ENCODE measurements at places on chromosomes 2 and 18. TPM values are rescaled to one million over a fixed set of nuclear protein-coding genes. Genes with fewer than 3 reads are reported as not detected.

FSHR gene
- total RNA-seq: not detected

DNA sequence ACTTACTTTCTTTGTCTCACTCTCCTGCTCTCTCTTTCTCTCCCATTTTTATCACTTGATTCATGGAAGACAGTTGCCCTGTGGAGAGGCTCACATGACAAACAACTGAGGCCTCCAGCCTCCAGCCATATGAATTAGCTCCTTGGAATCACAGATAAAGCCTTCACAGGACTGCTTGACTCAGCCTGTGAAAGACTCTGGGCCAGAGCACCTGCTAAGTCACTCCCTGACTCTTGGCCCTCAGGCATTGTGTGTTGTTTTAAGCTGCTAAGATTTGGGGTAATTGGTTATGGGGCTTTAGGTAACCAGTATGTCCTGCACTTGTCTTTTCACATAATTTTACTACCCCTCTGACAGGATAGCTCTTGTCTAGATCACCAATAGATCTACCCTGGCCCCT lies 334.9 kb downstream of the SOX11 start:
- DNase-seq: no peak

DNA sequence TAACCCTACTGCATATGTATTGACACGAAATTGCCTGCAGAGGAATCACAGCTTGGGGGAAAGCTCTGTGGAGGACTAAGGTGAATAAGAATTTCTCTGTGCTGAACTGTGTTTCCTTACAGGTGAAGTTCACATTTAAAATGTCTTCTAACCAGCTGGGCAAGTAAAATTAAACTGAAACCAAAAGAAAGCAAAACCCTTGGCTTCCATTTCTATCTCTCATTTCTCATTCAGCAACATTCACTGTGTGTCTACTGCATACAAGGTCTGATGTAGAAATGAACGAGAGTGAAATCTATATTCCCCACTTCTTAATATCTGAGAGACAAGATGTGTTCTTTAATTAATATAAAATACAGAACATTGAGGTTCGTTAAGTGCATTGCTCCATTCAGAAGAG lies 397.3 kb downstream of the SOX11 start:
- DNase-seq: no peak

DNA sequence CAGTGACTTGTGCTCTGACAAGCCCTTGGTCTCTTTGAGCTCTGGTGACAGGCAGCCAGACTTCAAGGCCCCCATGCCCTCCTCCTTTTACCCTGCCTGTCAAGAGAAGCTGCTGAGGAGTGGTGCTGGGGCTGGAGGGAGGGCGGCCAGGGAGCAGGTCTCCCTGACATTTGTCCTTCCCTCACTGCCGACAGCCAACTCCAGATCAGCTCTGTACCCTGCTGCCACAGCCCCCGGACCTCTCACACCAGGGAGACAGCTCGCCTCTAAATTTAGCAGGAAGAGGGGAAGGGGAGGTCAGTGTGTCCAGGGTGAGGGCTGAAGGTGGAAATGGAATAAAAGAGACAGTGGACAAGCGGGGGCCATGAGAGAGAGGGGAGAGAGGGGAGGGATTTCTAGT lies 155.8 kb downstream of the TDRD15 start:
- DNase-seq: no peak

- DNase-seq: no peak
These were observed 53.6 kb downstream of the TANC1 start for GRCh38 chr2:159022019-159022418.

DNA sequence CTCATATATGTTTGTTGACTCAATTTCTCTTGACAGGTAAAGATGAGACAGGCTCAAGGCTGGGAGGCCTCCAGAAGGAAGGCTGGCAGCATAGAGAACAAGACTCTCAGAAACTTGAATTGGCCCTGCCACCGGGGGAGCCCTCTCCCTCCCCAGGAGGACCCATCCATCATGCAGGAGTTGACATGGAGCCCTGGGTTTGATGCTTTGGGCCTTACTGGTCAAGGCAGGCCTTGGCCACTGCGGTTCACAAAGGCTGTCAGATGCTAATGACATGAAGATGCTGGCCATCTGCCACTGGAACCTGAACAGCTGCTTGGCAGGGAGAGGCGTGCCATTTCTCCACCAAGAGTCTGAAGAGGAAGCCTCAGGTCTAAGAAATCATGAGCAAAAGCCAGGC lies 193.6 kb downstream of the MTCL1 start:
- peak; percentile 36 for DNase-seq

GRCh38 chr2:15889442-15890123 lies 50.8 kb upstream of the MYCN start:
- DNase-seq: peak; percentile 82

All from glutamatergic neuron (in vitro differentiated cells).